H9 (cell line): ENCODE measurements at places on chromosomes 1 and 21.

GRCh38 chr1:185720633-185721272, 13.4 kb upstream of the HMCN1 start:
- no peak for DNase-seq

GRCh38 chr1:198640174-198640573, 1.3 kb downstream of the PTPRC start:
- DNase-seq: no peak

GRCh38 chr1:2548068-2548589, 8.0 kb upstream of the TNFRSF14 start:
- DNase-seq: peak; percentile 91

DNA sequence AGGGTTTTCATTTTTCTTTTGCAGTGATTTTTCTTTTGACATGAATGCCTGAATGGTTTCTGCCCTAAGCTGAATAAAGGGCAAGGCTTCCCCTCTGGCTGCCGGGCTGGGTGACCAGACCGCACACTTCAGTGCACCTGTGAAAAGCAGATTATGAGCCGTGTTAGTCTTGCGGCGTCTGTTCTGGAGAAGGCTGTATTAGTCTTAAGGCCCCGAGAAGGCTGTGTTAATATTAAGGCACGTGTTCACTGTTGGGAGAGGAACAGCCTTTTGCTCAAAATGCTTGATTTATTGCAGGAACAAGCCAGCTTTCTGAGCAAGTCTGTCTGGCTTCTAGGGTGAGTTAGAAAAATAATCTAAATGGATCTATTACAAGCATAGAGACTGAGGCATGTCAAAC, 54.7 kb upstream of the DNAH14 start:
- DNase-seq: no peak

GRCh38 chr1:234322979-234323378, 50.3 kb upstream of the COA6 start:
- DNase-seq: peak; percentile 90

DNA sequence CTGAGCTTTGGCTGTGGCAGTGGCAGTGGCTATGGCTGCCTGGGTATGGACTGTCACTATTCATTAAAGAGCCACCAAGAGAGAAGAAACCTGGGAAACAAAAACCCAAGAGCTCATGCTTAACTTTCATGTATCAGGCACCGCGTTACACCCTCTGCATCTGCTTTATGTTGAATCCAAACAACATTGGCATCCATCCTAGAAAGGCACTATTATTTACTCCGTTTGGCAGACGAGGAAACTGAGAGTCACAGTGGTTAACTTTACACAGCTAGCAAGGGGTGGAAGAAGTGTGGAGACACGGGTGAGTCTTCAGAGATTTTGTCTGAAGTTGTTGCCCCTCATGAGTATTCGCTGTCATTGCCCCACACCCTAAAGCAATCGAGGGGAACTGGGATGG, 63.8 kb downstream of the PLXNA2 start:
- DNase-seq: no peak

- DNase-seq: no peak
Measured at GRCh38 chr1:46467183-46467504, 22.5 kb upstream of the DMBX1 start.

DNA sequence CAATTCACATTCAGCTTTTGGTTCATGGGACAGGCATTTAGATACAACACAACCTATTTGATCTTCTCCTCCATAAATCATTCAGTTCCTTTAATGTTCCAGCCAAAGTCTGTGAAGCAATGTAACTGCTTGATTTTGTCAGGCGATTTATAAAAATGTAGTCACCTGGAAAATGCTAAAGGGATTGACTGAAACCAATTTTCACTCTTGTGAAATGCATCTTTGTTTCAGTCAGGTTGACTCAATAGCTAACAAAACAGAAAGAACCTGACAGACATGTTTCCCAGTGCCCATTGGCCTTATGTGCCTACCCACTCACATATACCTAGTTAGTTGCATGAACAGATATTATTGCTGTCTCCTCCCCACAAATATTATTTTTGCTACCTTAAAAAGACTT, 335.7 kb downstream of the CHRM3 start:
- no peak for DNase-seq

GRCh38 chr1:192539297-192540092, 36.1 kb upstream of the RGS1 start:
- DNase-seq: no peak

GRCh38 chr1:213538251-213538650, 449.5 kb upstream of the PROX1 start:
- no peak for DNase-seq

GRCh38 chr1:206891412-206891811, 5.8 kb upstream of the IL24 start:
- DNase-seq: no peak

DNA sequence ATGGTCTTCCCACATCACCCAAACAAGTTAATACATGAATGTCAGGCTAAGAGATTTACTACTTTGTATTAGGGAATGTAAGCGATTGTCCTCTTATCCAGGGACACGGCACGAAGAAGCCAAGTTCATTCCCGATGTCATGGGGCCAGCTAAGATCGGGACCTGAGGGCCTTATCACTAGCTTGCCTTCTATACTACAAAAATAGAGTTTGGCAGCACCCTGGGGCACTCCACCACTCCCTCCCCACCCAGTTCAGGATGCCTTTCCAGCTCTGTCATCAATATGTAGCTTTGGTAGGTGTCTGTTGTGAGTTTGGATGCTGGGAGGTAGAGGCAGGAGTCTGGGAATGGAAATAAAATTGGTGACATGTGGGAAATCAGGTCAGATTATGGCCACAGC, 197.5 kb downstream of the ATG4C start:
- no peak for DNase-seq
